Esophagus squamous epithelium (tissue), 5 donors: ENCODE measurements at places on chromosomes 11 and 22.

GRCh38 chr11:119406005-119406404 is 17.0 kb downstream of the THY1 start:
- DNase-seq = no peak

DNA sequence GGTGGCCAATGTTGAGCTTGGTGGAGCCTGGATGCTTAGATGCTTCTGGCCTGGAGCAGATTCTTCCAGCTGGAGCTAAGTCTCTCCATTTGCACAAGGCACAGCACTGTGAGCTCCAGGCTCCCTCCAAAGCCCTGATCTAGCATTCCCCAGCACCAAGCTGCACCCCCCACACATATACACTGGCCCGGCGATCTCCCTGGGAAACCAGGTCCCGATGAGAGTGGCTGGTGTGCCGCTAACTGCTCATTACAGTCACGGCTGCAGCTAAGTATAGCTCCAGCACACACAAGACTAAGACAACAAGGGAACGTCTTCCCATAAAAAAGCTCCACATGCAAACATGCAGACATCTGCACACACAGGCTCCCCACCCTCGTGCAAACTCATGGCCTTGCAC is 17.6 kb downstream of the KCNC1 start:
- no peak for DNase-seq

GRCh38 chr22:22425783-22426624 is 82.5 kb downstream of the ZNF280B start:
- DNase-seq = no peak

GRCh38 chr11:33646168-33646567 is 54.5 kb downstream of the C11orf91 start:
- no peak for DNase-seq

DNA sequence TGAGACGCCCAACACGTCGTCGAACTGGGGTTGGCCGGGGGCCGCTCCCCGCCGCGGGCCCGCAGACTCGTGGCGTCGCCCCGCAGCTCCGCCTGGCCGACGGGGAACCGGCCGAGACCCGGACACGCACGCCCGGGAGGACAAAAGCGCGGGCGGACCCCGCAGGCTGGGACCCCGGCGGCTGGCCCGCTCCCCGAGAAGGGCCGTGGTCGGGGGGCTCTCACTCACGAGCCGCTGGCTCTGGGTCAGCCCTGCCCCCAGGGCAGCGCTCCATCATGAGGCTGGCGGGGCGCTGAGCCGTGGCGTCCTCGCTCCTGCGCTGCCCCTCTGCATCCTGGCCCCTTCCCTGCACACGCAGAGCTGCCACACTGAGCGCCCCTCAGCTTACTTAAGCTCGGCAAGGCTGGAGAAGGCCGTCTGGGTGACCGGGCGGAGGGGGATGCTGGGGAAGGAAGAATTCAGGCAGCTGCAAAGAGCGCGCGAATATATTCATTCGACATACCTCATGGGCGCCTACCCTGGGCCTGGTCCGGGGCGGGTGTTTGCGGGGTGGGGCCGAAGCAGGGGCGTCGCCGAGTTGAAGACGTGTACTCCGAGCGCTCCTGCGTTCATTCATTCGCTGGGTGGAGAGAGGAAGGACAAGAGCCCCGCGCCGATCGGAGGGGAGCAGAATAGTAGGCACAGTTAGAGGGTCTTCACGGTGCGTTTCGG is 579 bp upstream of the CYB5R2 start:
- no peak for DNase-seq

DNA sequence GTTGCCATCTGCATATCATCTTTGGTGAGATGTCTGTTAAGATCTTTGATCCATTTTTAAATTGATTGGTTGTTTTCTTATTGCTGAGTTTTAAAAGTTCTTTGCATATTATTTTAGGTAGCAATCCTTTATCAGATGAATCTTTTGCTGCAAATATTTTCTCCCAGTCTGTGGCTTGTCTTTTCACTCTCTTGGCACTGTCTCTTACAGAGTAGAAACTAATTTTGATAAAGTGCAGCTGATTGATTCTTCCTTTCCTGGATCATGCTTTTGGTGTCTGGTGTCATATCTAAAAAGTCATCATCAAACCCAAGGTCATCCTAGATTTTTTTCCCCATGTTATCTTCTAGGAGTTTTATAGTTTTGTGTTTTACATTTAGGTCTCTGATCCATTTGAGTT is 112.6 kb downstream of the NAT10 start:
- DNase-seq = no peak
